ENCODE measurements at places on chromosomes 16 and 17.

DNA sequence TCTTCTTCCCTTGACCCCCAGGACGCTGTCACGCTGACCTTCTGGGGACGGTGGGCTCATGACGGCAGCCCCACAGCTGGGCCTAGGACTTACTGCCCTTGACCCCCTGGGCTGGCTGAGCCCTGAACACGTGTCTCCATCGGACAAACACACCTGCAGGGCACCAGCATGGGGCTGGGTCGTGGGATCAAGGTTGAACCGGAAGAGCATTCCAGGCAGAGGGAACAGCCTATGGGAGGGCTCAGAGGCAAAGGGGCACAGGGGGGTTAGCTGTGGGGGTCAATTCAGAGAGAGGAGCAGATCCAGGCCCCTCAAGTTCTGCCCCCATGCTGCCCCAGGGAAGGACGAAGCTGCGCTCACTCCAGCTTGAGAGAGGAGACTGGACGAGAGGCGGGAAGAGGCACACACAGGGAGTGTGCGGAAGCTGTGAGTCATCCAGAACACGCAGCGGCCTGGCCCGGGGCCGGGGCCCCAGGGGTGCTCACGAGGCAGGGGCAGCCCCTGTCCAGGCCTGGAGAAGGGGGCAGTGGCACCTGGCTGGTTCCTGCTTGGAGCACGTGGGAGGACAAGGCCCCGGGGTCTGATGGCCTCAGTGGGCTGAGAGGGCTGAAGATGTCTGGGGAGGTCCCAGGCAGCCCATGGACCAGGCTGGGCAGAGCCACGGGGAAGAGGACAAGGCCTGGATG lies 9.9 kb downstream of the SSTR5 start:
- DNase-seq = no peak

- DNase-seq = no peak
Observed at GRCh38 chr17:55433629-55434422, 12.2 kb upstream of the MMD start.

- no peak for DNase-seq
Observed at GRCh38 chr17:68560966-68561720, 40.0 kb downstream of the FAM20A start.

DNA sequence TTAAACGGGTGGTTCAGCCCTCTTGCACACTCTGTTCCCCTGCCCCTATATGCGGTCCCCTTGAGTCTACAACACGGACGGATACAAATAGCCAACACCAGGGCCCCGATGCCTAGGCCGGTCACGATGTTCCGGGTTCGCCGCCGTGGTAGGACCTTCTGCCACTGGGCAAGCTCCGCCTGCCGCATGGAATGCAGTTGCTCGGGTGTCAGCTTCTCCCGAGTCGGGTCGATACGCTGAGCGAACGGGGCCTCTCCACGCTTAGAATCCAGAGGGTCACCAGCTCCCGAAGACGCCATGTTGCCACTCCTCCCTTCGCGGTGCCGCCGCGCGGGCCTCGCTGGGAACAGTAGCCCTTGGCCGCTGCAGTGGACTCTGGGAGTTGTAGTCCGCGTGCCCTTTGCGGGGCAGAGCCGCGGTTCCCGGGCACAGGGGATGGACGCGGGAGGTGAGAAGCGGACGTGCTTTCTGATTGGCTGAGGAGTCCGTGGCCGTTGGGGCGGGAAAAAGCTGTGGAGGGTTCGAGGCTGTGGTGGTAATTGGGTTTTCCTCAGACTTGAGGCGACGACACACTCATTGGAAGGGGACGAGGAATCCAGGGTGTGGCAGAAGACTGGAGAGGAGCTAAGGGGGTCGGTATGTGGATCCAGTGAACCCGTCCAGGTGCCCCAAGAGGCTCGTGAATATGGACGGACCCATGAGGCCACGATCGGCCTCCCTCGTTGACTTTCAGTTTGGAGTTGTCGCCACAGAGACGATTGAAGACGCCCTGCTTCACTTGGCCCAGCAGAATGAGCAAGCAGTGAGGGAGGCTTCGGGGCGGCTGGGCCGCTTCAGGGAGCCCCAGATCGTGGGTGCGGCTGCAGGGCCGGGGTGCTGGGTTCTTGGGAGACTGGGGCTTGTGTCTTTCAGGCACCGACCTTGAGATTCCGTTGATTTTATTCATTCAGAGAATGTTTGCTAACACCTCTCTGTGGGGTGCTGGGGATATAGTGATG lies at the start of the genes CNTD1 and COA3:
Gene CNTD1 (plus strand): TSS at position 479 of the 998 bp plus-strand sequence. CDS start 207 bp downstream, at position 686.
Gene COA3 (minus strand): TSS at position 322 of the 998 bp plus-strand sequence. CDS start 23 bp downstream, at position 299.
- DNase-seq = peak; percentile 72

DNA sequence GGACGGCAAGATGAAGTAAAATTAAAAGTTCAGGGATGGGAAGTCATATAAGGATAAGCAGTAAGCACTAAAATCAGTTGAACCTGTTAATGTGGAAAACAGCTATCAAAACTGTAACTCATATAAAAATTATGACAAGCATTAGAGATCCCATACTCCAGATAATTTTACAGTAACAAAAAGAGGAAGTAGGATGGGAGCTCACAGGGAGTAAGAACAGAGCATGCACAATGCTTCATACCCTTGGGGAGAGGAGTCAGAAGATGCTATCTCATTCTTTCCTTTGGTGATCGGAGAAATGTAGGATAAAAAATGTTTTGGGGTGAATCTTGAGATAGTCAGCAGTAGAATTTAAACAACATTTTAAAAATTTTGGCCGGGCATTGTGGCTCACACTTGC lies 164.7 kb upstream of the CACNG5 start:
- no peak for DNase-seq

- no peak for DNase-seq
Observed at GRCh38 chr17:8285270-8286181, 2.9 kb upstream of the RANGRF start.

DNA sequence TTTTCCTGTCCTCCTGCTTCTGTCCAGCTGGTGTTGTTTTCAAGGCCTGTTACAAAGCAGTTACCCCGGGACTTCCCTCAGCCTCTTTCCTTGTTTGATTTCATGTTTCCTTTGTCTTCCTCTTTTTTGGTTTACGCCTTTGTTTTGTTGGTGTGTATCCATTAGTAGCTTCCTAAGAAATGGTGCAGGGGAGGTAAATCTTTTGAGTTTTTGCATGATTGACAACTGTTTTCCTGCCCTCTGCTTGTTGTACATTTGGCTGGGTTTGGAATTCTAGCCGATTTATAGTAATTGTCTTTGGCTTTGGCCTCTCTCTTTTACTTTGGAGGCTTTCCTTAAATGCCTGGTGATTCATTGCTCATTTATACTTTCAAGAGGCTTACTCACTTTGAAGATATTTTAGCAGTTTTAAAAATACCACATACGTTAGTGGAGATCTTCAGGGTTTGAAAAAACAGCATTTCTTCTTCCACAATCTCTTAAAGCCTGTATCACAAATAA lies 32.8 kb downstream of the DNAH2 start:
- DNase-seq = no peak

DNA sequence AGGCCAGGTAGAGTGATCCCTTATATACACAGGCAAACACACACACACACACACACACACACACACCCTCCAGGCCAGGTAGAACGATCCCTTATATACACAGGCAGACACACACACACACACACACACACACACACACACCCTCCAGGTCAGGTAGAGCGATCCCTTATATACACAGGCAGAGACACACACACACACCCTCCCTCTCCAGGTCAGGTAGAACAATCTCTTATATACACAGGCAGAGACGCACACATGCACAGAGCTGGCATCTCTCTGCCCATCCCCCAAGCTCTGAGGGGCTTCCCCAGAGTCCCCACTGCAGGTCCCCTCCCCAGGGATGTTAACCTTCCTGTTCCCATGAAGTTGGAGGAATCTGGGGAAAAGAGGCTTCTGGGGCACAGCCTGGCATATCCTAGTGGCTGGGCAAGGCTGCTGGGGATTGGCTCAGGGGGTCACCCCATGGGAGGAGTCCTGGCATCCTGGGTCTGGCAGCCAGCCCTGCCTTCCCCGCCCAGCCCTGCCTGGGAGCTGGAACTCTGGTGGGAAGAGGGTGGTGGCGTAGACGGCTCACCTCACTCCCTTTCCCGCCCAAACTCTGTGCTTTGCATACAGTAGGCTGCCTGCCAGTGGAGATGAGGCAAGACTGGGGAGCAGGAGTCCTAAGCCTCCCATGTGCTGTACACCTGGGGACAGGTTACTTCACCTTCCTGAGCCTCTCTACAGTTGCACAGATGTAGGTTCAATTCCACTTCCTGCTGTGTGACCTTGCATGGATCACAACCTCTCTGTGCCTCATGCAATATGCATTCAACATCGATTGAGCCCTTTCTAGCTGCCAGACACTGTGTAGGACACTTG lies 41.8 kb downstream of the TEKT5 start:
- DNase-seq = no peak

DNA sequence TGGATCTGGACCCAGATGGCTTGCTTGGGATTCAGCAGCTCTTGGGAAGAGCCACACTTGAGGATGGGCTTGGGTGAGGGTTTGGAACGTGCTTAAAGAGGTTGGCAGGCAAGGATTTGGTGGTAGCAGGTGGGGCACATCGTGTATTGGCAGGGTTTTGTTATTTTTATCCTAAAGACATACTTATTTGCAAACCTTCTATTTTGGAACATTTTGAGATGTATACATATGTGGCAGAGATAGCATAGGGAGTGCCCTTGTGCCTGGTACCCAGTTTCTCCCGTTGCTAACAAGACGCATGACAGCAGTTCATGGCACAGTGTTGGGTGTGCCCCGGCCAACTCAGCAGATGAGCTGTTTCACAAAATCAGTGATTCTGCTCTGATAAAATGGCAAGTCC lies 9.1 kb downstream of the BANP start:
- DNase-seq = no peak

GRCh38 chr17:17385491-17385890 lies 82.3 kb downstream of the NT5M start:
- DNase-seq = peak; percentile 75
